T-helper 1 cell treated with Interleukin-12 subunit alpha and Interleukin-12 subunit beta and Interleukin-4 antibody, amounts not matched to agents 30 ng/mL and 1 ng/mL, for 36 hours (primary cell): ENCODE measurements at places on chromosomes 11 and 22. TPM values are rescaled to one million over a fixed set of nuclear protein-coding genes. Genes with fewer than 3 reads are reported as not detected.

MS4A6E gene
- total RNA-seq: not detected in 2 replicates

RIBC2 gene
- total RNA-seq: 7.6 and 8.9 TPM in 2 replicates

BACE1-AS gene
- total RNA-seq: 4.3 and 6.1 TPM in 2 replicates

MCHR1 gene
- total RNA-seq: not detected in 2 replicates

ARCN1 gene
- total RNA-seq: 154 and 161 TPM in 2 replicates

RTN4R gene
- total RNA-seq: 1.4 and 2.0 TPM in 2 replicates
